Activated naive CD8-positive, alpha-beta T cell treated with anti-CD3 and anti-CD28 coated beads, Interleukin-2, amount 10 ng/mL, durations not matched to agents 7 days and 5 days (primary cell): ENCODE measurements at places on chromosomes 11 and 22. TPM values are rescaled to one million over a fixed set of nuclear protein-coding genes. Genes with fewer than 3 reads are reported as not detected.

Gene ISX
- total RNA-seq = not detected

Gene GSTT2B
- total RNA-seq = not detected

Gene MPPED2
- not detected for total RNA-seq

- H3K36me3 ChIP-seq = peaks cover 5% of the 10 kb centered on the region
- H3K27ac ChIP-seq = no peak overlapping the region
- no peak for DNase-seq
- H3K27me3 ChIP-seq = no peaks in the 10 kb centered on the region
These were observed 12.7 kb upstream of the C11orf91 start for GRCh38 chr11:33713151-33713855.

GRCh38 chr22:49925525-49926128 lies 7.2 kb downstream of the CRELD2 start:
- peaks cover 17% of the 10 kb centered on the region for H3K4me1 ChIP-seq
- DNase-seq = peak; percentile 74
- H3K27ac ChIP-seq = peak overlapping the region; percentile 96
- peaks cover 4% of the 10 kb centered on the region for H3K36me3 ChIP-seq
- H3K4me3 ChIP-seq = peak overlapping the region; percentile 82
- no peaks in the 10 kb centered on the region for H3K27me3 ChIP-seq

- no peak overlapping the region for H3K27ac ChIP-seq
- no peaks in the 10 kb centered on the region for H3K36me3 ChIP-seq
- DNase-seq = peak; percentile 67
- H3K27me3 ChIP-seq = peaks cover 15% of the 10 kb centered on the region
These were observed 13.5 kb downstream of the SCN3B start for GRCh38 chr11:123640677-123641494.

GRCh38 chr11:96885912-96886311 lies 496.1 kb downstream of the JRKL start:
- H3K27me3 ChIP-seq = no peaks in the 10 kb centered on the region
- DNase-seq = no peak
- H3K4me3 ChIP-seq = no peak overlapping the region
- no peaks in the 10 kb centered on the region for H3K4me1 ChIP-seq
- H3K27ac ChIP-seq = no peak overlapping the region
- H3K36me3 ChIP-seq = no peaks in the 10 kb centered on the region

GRCh38 chr11:70523384-70524095 lies 125.2 kb downstream of the CTTN start:
- no peak overlapping the region for H3K27ac ChIP-seq
- H3K27me3 ChIP-seq = peaks cover 22% of the 10 kb centered on the region
- no peaks in the 10 kb centered on the region for H3K36me3 ChIP-seq
- no peak overlapping the region for H3K4me3 ChIP-seq
- H3K4me1 ChIP-seq = peaks cover 2% of the 10 kb centered on the region

DNA sequence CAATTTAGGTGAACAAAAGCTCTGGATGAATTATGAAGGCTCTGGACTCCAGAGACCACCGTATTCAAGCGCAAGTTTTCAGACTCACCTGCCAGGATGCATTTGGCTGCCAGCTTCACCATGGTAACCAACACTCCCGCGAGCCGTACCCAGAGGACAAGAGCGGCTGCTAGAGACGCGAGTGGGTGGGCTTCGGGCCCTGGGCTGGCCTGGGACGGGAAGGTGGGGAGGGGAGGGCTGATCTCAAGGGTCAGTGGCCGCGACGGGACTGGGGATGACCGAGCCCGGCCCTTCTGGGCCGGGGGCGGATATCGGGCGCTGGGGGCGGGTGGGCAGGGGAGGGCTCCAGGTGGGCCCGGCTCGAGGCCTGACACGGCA lies 344 bp downstream of the IFT27 start:
- H3K4me3 ChIP-seq = peak overlapping the region; percentile 83
- peaks cover 22% of the 10 kb centered on the region for H3K4me1 ChIP-seq
- peaks cover 2% of the 10 kb centered on the region for H3K36me3 ChIP-seq
- DNase-seq = no peak

DNA sequence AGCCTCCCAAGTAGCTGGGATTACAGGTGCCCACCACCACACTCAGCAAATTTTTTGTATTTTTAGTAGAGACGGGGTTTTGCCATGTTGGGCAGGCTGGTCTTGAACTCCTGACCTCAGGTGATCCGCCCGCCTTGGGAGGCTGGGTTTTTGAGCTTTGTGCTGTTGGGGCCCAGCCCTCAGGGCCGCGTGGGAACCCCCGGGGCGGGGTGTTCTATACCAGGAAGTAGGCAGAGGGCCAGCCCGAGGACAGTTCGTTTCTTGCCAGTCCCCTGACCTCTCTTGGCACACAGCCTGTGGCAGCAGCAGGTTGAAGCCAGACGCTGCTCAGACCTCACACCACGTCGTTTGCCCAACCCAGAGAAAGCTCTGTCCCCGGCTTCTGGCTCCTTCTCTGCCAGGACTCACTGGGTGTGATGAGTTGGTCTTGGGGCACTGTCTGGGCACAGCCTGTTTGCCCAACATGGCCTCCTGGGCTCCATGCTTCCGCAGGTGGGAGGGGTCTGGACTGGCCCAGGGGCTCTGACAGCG lies 24.9 kb upstream of the CHKA start:
- H3K27ac ChIP-seq = no peak overlapping the region
- no peak overlapping the region for H3K4me3 ChIP-seq
- H3K4me1 ChIP-seq = peaks cover 15% of the 10 kb centered on the region
- peaks cover 2% of the 10 kb centered on the region for H3K27me3 ChIP-seq

- H3K27me3 ChIP-seq = no peaks in the 10 kb centered on the region
- H3K36me3 ChIP-seq = no peaks in the 10 kb centered on the region
- no peak overlapping the region for H3K27ac ChIP-seq
- H3K4me1 ChIP-seq = no peaks in the 10 kb centered on the region
These were observed 60.5 kb upstream of the IZUMO1R start for GRCh38 chr11:94243571-94244515.

DNA sequence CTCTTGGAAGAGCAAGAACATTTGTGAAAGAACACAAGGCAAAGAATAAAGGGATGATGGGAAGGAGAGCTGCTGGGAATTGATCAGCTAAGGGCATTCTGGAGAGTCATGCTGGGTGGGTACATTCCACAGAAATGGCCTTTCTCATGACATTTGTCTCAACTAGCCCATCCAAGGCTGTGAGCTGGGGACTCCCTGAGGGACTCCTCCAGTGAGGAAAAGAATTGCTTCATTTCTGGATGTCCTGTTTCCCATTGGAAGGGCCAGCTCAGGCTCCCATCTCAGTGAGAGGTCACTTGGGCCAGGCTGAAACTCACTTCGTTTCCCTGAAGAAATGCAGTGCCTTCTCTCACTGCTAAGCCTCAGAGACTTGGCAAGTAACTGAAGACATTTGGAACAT lies 106.8 kb downstream of the CD44 start:
- peaks cover 52% of the 10 kb centered on the region for H3K4me1 ChIP-seq
- H3K4me3 ChIP-seq = no peak overlapping the region
- H3K36me3 ChIP-seq = peaks cover 18% of the 10 kb centered on the region
- no peak overlapping the region for H3K27ac ChIP-seq
- H3K27me3 ChIP-seq = no peaks in the 10 kb centered on the region
- DNase-seq = no peak

- no peak for DNase-seq
- no peaks in the 10 kb centered on the region for H3K27me3 ChIP-seq
- H3K4me1 ChIP-seq = peaks cover 31% of the 10 kb centered on the region
- no peak overlapping the region for H3K27ac ChIP-seq
- H3K4me3 ChIP-seq = no peak overlapping the region
These were observed 16.0 kb upstream of the FEZ1 start for GRCh38 chr11:125512106-125512505.
